NCI-H2081 (cell line): ENCODE measurements at places on chromosomes 1 and 21.

DNA sequence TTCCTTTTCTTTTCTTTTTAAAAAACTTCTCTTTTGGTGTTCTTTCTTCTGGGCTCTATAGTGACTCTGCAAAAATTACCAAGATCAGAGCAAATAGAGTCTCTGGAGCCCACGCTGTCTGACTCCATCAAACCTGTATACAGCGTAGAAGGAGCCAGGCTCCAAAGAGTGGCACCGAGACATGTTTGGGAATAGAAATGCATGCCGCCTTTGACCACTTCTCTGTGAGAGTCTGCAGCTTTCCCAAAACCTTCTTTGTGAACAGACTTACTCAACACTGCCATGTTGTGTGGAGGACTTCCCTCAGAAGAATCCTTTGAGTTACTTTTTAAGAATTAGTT, 55.3 kb downstream of the GORAB start:
- DNase-seq, result no peak

- DNase-seq, result no peak
Measured at GRCh38 chr1:158506369-158506987, 34.5 kb downstream of the OR10R2 start.

DNA sequence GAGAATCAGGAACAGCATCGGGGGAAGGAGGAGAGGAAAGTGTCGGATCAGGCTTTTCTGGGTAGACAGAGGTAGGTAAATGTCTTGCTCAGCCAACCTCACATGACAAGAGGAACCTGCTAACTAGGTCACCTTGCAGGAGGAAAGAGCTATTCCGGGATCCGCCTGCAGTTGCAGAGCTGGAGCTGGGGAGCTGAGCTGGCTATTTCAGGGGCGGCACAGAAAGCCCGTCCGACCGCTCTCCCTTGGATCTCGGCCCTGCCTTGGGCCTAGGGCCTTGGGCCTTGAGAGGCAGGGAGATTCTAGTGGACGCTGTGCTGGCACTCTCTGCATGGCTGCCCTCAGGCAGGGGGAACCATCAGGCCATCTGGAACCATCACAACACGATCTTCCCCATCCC, 56.5 kb upstream of the CTPS1 start:
- no peak for DNase-seq

DNA sequence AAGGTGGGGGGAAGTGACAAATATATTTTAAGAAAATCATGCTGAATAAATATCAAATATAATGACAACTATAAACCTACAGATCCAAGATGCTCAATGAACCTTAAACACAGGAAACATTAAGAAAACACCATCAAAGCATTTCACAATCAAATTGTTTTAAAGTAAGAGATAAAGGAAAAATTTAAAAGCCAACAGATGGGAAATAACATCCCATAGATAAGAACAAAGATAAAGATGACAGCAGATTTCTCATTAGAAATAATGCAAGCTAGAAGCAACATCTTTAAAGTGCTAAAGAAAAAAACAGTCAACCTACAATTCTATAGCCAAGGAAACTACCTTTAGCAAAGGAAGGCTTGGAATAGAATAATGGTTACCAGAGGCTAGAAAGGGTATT, 17.8 kb downstream of the MCOLN3 start:
- DNase-seq, result no peak

GRCh38 chr1:55781944-55782482, 566.8 kb upstream of the USP24 start:
- DNase-seq, result no peak

DNA sequence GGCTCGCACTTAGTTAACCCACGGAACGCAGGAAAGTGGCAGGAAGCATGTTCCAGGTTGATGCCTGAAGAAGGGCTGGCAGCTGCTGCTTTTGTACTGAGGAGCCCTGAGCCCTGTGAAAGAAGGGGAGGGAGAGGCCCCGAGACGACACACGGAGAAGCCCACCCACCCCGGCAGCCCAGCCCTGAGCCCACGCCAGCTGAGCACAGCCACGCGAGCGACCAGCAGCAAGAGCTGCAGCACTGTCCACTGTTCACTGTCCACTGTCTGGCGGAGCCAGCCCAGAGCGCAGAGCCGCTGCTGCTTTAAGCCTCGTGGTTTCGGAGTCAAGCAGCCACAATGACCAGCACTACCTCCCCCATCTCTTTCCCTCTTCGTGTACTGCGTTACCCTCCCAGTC, 5.3 kb downstream of the LRRC47 start:
- no peak for DNase-seq

GRCh38 chr1:223230161-223230881, 87.3 kb upstream of the TLR5 start:
- no peak for DNase-seq

- DNase-seq, result no peak
Measured at GRCh38 chr1:26015358-26015757, 6.2 kb upstream of the EXTL1 start.

DNA sequence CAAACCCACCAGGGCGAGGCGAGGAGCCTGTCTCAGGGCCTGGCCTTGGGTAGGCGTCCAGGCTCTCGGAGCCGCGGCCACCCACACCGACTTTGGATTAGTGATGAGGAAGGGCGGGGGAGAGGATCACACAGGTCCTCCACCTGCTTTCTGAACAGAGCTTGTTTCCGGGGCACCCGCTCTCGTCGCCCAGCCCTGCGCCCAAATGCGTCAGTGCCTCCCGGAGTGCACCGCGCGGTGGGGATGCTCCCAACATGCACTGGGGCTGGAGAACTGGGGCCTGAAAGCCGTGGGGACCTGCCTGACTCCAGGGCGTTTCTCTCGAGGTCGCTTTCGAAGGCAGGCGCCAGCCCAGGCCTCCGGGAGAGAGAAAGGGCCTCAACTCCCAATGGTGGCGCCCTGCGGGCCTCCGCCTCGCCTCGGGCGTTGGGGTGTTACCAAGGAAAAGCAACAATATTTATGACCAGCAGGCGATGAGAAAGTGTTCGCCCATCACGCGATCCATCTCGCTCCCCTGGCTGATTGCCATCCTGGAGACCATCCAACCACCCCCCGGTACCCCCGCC, 8.9 kb upstream of the LHX8 start:
- no peak for DNase-seq

DNA sequence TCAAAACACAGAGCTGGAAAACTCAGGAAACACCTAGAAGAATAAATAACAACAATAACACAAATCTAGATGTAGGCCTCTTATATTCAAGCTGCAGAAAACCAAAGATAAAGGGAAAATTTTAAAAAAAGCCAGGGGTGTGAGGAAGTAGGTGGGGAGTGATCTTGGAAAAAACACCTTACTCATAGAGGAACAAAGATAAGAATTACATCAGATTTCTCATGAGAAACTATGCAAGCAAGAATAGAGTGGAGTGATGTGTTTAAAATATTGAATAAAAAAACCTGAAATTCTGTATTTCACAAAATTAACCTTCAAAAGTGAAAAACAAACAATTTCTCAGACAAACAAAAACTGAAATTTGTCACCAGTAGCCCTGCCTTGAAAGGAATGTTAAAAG, 265.5 kb upstream of the RGS18 start:
- no peak for DNase-seq

- no peak for DNase-seq
Measured at GRCh38 chr1:21932127-21932526, 5.0 kb downstream of the HSPG2 start.
